Muscle of leg (tissue), 16 donors: ENCODE measurements at places on chromosomes 13 and 19. TPM values are rescaled to one million over a fixed set of nuclear protein-coding genes. Genes with fewer than 3 reads are reported as not detected.

The DENND1C gene
- polyA plus RNA-seq = 0.59 TPM

The RASIP1 gene
- polyA plus RNA-seq = 17.6 TPM

GRCh38 chr19:44747739-44748425, 626 bp upstream of the BCL3 start:
- H3K4me1 ChIP-seq = peaks cover 57% of the 10 kb centered on the region
- no peaks in the 10 kb centered on the region for H3K27me3 ChIP-seq
- peak overlapping the region; percentile 32 for H3K4me3 ChIP-seq
- H3K36me3 ChIP-seq = peaks cover 16% of the 10 kb centered on the region
- peak; percentile 75 for DNase-seq

The PSG6 gene
- polyA plus RNA-seq = not detected

DNA sequence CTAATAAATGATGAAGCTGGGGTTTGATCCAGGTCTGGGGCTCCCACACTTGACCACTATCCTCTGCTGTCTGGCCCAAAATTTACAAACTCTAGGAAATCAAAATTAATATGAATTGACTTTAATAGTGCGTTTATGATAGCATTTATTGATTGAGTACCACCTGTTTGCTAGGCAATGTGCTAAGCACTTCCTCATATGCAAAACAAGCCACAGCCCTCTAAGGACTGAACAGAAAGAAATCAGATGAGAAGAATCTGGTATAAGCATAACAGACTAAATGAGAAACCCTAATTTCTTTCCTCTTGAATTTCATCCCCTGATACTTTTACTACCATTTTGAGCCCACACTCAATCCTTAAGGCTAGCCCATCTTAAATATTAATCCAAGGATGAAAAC, 6.6 kb upstream of the MLNR start:
- H3K4me1 ChIP-seq = peaks cover 3% of the 10 kb centered on the region
- H3K4me3 ChIP-seq = no peak overlapping the region
- H3K36me3 ChIP-seq = no peaks in the 10 kb centered on the region
- DNase-seq = no peak

DNA sequence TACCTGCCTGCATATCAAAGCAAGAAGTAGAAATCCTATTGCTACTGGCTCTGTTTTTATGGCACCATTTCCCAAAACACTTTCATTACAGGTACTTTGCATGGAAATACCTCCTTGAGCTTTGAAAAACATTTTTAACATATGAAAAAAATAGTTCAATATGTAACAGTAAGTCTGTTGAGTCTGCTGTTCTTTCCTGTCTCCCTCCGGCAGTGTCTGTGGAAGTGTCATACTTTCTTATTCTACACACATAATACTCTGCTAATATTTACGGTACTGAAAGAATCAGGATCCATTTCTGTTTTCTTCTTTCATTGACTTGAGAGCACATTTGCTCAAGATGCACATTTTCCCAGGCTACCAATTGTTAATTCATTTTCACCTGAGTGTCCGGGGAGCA, 8.2 kb upstream of the SERTM1 start:
- H3K27ac ChIP-seq = no peak overlapping the region
- no peaks in the 10 kb centered on the region for H3K36me3 ChIP-seq
- no peaks in the 10 kb centered on the region for H3K4me1 ChIP-seq
- H3K27me3 ChIP-seq = no peaks in the 10 kb centered on the region

DNA sequence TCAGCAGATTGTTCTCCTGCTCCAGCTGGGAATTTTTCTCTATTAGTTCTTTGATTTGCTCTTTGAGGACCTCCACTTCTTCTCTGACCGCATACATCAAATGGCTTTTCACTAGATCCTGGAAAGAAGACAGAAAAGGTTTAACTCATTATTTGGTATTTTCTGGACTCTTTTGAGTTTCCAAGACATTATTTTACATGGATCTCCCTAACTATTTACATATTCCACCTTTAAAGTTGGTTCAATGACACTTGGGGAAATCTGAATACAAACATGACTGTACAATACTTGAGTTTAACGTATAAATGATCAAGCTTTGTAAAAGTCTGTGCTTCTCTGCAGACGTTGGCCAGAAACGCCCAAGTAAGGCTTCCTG, 61.1 kb downstream of the SERP2 start:
- peak overlapping the region; percentile 86 for H3K27ac ChIP-seq
- no peak for DNase-seq
- H3K4me1 ChIP-seq = peaks cover 14% of the 10 kb centered on the region
- H3K36me3 ChIP-seq = peaks cover 16% of the 10 kb centered on the region

DNA sequence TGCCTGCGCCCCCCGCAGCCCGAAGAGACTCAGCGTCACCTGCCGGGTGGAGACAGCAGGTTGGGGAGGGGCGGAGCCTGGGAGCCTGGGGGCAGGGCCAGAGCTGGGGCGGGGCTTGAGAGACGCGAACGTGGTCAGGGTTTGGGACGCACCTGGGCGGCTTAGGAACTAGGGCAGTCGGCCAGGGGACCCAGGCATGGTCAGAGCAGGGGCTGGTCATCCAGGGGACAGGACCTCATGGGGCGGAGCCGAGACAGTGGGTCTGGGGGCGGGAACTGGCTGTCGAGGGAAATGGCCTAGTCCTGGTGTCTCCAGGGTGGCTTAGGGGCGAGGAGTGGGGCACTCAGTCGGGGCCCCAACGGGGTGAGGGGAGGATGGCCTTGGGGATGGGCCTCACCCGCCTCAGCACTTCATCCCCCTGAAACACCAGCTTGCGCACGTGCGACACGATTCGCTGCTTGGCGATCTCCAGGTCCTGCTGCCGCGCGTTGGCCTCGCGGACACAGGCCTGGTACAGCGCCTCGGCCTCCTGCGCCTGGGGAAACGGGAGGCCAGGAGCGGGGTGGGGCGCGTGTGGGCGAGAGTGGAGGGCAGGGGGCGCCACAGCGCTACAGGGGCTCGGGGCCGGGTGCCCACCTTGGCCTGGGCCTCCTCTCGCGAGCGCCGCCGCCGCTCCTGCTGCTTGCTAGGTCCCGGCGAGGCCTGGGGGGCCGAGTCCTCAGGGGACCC, 5.8 kb downstream of the GMIP start:
- H3K36me3 ChIP-seq = peaks cover 13% of the 10 kb centered on the region
- peaks cover 3% of the 10 kb centered on the region for H3K4me1 ChIP-seq
- H3K27ac ChIP-seq = no peak overlapping the region
- no peak for DNase-seq
- peaks cover 2% of the 10 kb centered on the region for H3K27me3 ChIP-seq

The EFNB2 gene
- 40.1 TPM for polyA plus RNA-seq
